NCI-H69 (cell line): ENCODE measurements at places on chromosomes 12 and 14.
A peak's percentile ranks its signal among the peaks of the same experiment; 100 is the strongest.

- DNase-seq: no peak
These were observed 464.0 kb downstream of the RAD51B start for GRCh38 chr14:68283378-68284123.

DNA sequence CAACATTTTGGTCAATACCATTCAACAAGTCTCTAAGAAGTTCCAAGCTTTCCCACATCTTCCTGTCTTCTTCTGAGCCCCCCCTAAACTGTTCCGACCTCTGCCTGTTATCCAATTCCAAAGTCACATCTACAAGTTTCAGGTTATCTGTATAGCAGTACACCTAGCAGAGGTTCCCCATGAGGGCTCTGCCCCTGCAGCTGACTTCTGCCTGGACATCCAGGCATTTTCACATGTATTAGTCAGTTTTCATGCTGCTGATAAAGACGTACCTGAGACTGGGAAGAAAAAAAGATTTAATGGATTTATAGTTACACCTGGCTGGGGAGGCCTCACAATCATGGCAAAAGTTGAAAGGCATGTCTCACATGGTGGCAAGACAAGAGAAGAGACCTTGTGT, 10.2 kb upstream of the PLA2G1B start:
- DNase-seq: no peak

DNA sequence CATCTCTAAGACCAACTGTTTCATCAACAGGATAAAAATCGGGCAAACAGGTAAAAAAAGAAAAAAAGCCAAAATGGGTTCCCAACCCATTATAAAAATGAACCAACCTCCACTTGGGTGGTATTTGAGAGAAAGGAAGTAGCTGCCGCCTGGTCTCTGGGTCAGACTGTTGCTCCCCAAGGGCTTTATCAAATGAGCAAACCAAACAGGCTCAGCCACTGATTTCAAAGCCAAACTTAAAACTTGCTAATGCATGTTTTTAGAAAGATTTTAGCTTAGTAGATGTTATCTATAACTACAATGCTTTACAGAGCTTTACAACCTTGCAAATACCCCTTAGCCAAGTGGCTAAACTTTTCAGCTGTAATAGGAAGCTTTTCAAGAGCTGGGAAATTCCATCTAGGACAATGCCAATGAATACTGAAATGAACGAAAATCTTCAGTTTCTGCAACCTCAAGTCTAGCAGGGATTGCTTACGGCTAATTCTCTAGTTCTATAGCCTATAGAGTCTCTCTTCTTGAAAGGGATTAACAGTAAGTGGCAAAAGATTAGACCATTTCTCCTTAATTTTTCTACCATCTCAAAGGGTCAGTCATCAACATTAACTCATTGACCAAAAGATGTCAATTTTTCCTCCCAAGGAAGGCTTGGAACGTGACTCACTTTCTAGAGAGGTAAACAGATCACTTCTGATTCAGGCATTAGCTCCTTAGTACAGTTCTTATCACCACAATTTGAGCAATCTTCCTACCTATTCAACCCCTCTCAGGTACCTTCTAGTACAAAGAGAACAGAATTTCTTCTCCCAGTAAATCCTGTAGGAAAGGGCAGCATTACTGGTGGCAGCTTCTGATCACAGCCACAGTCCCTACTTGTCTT, 4.2 kb downstream of the PPM1H start:
- DNase-seq: peak; percentile 17

GRCh38 chr14:90641615-90642243, 174.5 kb downstream of the TTC7B start:
- no peak for DNase-seq

- DNase-seq: no peak
These were observed 100.5 kb downstream of the AEBP2 start for GRCh38 chr12:19539836-19540235.

GRCh38 chr14:73973497-73973896, 23.4 kb downstream of the COQ6 start:
- peak; percentile 17 for DNase-seq

GRCh38 chr12:105600911-105601545, 270.5 kb downstream of the C12orf75 start:
- DNase-seq: no peak

- DNase-seq: peak; percentile 95
These were observed 41.2 kb upstream of the MEG3 start for GRCh38 chr14:100784523-100785337.
